DND-41 (cell line): ENCODE measurements at places on chromosomes 2 and 18.
A peak's percentile ranks its signal among the peaks of the same experiment; 100 is the strongest.

DNA sequence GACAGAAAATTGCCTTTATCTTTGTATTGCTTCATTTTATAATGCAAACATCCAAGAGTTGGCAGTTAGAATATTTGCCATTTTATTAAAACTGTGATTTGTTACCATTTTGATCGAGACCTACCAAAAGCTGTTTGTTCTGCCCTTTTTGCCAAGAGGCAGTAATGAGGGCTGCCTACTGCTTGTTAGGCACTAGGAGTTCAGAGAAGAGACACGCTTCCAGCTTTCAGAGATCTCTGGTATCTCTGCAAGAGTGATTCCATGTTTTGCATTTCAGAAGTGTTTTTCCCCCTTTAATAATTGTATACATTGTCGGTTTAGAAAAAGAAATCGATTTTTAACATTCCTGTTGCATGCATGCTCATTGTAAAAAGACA lies 628 bp downstream of the MRPL30 start:
- no peak for DNase-seq

DNA sequence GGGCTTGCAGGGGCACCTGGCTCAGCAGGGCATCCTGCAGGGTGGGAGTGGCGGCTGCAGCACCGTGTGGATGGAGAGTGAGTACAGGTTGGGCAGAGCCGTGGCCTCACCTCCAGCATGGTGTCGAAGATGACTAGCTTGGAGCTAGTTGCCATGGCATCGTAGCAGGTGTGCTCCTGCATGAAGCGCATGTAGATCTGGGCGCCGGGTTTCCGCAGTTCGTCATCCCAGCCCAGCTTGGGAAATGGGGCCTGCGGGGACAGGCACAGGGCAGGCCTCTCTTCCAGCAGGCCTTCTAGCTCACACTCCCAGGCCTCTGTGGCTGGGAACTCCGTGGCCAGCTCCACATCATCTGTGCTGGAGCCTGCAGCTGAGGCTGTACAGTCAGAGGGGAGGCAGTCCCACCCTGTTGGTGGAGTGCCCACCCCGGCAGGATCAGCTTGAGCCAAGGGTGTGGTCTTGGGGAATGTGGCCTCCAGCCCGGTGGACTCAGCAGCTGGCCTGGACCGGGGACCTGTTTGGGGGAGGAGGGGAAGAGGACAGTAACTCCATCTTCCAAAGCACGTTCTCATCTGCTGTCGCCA lies 1.6 kb downstream of the PRKAG3 start:
- DNase-seq: no peak

DNA sequence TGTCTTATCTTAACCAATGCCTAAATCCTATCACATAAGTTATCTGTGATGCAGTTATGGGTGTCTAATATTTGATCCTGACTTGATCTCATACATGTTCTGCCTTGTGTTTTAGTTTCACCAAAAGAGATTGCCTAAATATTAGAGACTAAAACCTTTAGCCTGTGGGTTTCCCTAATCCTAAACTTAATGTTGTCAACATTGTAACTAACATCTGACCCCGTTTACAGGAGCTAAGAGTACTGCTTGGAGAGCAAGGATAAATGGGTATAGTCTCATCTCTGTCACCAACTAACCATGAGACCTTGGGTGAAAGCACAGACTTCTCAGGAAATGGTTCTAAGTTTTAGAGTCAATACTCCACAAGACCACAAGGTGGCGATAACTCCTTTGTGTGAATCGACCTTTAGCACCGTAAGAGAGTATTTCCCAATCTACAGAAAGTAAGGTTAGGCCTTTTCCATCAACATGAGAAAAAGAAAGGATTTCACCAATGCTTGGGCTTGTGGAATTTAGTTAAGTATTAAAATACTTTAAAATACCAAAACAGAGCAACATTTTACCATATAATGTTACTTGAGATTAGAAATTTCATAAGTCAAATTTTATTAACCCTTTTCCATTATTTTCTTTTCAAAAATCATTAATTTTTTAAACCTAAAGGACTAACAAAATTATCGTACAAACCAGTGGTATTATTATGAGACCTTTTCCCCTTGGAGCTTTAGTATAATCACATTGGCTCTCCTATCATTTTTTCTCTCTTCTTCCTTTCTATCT lies 60.5 kb downstream of the G6PC2 start:
- peak; percentile 40 for DNase-seq

GRCh38 chr18:64806691-64807090 lies 657.8 kb upstream of the LINC00305 start:
- DNase-seq: no peak

DNA sequence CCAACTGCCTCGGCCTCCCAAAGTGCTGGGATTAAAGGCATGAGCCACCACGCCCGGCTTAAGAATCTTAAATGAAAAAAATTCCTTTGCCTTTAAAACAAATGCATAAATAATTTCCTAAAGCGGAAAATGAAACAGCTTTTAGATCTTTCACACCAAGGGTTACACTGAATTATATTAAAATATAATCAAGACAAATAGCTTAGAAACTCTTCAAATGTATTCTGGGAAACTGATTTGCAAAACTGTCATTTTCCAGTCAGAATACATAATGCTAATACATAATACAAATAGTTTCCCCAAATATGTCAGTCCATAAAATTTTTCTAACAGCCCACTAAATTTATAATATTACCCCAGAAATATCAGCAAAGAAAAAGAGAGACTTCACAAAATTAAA lies 68.3 kb upstream of the PGAP1 start:
- no peak for DNase-seq

DNA sequence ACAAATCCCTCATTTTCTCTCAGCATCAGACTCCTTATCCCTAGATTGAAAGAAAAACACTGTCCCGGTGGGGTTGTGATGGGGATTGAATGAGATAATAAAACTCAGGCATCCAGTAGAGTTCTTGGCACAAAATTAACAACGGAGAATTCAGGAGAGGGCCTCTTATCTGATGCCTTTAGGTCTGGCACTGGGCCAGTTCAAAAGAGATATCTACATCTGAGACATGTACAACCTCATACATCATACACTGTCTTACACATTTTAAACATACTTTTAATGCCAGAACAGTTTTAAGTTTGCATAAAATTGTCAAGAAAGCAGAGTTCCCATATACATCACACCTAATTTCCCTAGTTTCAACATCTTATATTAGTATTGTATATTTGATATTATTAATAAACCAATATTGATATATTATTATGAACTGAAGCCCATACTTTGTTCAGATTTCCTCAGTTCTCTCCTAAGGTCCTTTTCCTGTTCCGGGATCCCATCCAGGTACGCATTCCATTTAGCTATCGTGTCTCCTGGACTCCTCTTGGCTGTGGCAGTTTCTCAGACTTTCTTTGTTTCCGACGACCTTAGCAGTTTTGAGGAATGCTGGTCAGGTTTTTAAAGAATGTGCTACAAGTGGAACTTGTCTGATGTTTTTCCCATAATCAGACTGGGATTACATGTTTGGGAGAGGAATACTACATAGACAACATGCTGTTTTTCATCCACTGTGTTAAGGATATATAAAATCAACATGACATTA lies 27.8 kb downstream of the NXPH2 start:
- DNase-seq: no peak

DNA sequence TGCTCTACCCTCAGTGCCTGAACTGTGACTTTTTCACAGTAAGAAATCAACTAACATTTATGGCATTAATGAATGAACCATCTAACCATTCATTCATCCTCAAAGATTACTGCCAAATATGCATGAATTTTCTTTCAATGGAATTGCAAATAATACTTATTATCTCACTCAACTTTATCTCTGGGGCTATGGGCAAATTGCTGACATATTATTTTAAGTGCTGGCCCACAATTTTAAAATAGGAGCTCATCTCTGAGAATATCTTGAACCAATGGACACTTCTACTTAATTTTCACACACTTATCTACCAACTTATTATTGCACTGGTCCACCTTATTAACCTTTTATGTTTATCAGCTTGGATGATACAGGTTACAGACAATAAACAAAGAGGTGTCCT lies 182.8 kb downstream of the RBM43 start:
- no peak for DNase-seq

- DNase-seq: no peak
Observed at GRCh38 chr2:232568161-232568560, 17.7 kb downstream of the EIF4E2 start.

GRCh38 chr18:79644006-79644665 lies 35.5 kb upstream of the CTDP1 start:
- peak; percentile 77 for DNase-seq

GRCh38 chr18:26383454-26384270 lies 157.4 kb downstream of the TAF4B start:
- peak; percentile 28 for DNase-seq

DNA sequence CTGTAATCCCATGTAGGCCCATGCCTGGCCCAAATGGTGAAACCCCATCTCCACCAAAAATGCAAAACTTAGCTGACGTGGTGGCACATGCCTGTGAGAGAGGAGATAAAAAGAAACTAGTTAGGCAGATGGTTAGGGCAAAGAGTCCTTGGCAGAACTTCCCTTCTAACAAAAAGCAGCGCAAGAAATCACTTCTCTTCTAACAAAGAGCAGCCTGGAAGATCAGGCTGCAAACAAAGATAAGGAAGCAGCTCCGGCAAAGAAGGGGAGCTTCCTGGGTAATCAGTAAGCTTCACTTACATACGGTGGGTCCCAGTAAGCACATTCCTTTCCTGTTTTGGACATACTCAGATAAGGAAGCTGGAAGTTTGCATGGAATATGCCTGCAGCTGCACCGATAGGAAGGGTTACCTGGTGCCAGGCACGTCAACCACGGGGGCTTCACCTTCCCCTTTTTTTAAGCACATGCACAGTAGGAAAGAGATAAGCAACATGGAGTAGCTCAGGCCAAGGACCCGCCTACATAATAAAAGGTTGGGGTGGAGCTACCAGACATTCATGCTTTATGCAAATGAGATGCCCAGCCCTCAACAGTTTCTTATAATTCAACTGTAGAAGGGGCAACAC lies 61.0 kb upstream of the SLC25A52 start:
- no peak for DNase-seq

DNA sequence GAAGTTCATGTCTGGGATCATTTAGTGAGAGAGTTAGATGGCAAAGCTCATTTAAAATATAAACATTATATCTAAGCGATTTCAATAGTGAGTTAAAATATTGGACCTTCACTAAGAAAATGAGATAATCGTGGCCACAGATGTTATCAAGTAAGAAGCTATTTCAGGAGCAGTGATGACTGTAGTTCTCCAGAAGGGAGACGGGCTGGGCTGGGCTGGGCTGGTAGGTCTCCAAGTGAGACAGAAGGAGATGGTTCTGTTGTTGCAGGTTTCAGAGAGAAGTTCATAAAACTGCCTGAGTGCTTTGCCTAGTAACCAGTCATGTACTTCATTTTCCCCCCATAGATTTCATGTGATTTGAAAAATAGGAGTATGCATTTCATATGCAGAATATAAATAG lies 130.1 kb upstream of the DAPL1 start:
- DNase-seq: no peak

DNA sequence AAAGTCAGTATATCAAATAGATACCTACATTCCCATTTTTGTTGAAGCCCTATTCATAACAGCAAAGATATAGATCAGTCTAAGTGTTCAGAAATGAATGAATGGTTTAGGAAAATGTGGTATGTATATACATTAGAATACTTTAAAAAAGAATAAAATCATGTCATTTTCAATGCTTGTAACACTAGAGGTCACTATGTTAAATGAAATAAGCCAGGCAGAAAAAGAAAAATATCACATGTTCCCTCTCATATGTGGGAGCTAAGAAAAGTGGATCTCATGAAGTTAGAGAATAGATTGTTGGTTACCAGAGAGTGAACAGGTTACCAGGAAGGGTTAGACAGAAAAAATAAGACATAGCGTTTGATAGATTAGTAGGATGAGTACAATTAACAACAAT lies 1111.0 kb upstream of the SLC39A10 start:
- DNase-seq: no peak

GRCh38 chr2:139099721-139100120 lies 319.5 kb upstream of the NXPH2 start:
- no peak for DNase-seq
